ENCODE measurements at places on chromosomes 7 and 10.

DNA sequence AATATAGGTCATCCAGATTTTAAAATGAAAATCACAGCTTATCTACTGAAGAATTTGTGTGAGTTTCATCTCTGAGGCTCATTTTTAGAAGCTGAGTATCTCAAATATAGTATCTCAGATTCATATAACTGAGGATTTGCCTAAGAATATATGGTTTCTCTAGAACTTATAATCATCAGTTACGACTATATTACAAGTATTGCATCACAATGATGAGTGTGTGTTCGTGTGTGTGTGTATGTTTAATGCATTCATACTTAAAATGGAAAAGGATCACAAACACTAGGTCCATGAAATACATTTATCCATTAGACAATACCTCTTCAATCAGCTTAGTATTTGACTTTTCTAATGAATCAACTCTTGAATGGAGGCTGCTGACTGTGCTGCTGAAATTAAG lies 21.3 kb downstream of the RUFY2 start:
- no peak for DNase-seq

DNA sequence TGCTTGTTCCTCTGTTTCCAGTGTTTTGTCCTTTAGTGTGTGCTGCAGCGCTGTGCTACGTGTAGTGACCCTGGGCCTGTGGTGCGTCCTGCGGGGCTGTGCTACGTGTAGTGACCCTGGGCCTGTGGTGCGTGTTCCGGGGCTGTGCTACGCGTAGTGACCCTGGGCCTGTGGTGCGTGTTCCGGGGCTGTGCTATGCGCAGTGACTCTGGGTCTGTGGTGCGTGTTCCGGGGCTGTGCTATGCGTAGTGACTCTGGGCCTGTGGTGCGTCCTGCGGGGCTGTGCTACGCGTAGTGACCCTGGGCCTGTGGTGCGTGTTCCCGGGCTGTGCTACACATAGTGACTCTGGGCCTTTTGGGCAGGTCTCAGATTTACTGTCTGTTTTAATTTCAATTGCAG lies 60.1 kb downstream of the INPP5A start:
- DNase-seq, result peak; percentile 28

- no peak for DNase-seq
Observed at GRCh38 chr10:62631241-62631640, 173.3 kb upstream of the ADO start.

DNA sequence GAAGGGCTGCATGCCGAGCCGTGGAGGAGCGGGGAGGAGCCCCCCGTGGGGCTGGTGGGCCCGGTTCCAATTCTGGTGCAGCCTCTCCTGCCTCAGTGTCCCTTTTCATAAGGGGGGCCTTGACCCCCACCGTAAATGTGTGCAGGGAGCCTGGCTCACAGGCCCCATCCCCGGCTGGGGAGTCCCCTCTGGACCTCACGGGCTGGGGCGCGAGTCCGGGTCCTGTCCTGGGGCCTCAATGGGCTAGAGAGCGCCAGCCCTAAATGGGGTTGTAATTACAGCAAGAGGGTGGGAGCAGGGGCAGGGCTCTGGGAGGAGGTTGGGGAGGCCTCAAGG lies 203.0 kb downstream of the ELFN1 start:
- DNase-seq, result no peak

DNA sequence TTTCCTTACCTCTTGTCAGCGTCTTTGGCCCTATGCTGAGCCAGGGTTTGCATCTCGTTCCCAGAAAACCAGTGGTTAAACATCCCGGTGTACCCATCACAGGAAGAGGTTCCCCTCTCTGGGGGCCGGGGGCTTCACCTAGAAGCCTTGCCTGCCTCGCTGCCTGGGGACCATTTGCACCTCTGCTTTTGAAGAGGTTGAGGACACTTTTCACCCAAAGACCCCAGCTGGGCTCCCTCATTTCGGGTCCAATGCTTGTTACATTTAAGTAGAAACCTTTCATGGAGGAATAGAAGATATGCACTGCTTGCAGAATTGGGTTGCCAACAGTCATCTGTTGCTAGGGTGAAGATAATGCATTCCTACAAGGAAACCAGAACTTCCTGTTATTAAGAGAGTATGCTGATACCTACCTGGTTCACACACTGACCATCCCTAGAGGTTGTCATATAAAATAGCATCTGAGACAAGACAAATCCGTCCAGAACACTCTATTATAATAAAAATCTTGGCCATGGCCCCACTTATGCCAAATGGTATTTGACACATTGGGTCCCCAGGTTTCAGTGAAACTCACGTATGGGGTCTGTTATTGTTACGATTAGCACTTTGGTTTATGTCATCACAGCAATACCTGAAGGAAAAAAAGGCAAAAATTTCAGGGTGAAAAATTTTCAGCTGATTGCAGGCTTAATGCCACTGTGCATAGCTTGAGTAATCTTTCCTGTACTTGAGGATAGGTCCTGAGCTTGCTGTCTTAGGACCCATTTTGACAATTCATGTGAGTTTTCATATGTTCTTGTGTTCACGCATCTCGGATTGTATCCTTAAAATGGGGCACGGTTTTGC lies 917 bp downstream of the ZNF365 start:
- no peak for DNase-seq

DNA sequence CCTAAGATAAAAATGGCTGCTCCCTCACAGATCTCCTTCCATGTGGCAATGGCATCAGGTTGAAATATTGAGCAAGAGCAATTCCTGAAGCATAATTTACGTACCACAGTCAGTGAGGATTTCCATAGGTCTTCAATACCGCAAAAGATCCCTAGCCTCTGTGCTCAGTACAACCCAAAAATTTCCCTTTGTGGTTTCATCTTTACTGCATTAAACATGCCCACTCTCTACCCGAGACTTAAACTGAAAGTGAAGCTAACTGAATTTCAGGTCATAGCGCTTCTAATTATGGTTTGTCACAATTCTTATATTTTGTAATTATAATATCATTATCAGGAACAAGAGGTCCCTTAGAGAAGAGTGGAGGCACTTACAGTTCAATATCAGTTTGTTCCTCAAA lies 1071.1 kb downstream of the XPNPEP1 start:
- no peak for DNase-seq

GRCh38 chr10:28906415-28906814 lies 229.1 kb downstream of the BAMBI start:
- DNase-seq, result no peak

- DNase-seq, result peak; percentile 55
Observed at GRCh38 chr7:123624527-123625183, 23.0 kb downstream of the ASB15 start.

DNA sequence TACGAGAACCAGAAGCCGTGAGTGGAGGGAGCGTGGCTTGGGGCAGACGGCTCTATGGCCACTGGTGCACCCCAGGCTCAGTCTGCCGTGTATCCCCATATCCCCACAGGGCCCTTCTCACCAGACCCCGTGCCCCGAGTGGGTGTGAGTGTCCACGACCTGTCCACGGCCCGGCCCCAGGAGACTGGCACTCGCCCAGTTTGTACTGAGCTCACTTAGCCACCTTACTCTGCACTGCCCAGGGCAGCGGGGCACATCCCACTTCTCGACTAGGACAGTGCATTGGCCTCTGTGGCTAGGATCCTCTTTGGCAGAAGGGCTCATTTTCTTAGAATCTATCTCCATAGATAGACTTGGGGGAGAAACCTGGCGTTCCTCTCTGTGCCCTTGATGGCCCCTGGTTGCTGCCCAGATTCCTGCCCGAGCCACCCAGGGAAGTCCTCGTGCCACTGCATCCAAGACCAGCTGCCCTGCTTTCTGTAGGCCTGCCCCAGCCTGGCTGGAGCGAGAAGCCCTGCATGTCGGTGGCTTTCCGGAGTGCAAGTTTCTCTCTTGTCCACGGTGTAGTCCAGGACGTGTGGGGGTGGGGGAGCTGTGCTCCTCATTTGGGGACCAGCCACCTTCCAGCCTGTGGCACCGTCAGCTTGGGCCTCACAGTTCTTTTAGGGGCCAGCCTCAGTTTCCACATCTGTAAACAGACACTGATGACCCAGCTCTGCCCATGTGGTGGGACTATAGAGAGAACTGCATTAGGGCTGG lies 11.9 kb downstream of the TMEM120A start:
- no peak for DNase-seq

DNA sequence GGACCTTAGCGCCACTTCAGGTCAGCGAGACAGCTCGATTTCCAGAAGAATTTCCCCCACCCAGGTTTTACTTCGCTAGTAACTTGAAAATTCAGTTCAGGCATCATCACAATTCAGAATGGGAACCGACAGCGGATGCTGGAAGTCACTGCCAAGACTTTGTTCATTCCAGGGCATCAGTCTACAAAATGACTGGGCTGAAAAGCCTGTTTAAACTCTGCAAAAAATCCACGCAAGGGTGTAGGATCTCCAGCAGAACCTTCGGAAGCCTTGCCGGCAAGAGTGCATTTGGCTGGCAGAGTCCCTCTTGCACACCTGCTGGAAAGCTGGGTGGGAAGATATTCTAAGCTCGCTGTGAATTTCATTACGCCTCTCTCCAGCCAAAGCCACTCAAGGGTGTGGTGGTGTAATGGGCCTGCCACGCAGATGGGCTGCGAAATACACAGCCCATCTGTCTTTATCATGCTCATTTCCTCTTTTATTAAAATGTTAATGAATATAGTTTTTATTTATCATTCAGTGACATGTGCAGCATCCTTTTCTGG lies 672.0 kb upstream of the FOXK1 start:
- DNase-seq, result no peak

- no peak for DNase-seq
Observed at GRCh38 chr7:46742601-46743000, 821.5 kb upstream of the IGFBP3 start.

DNA sequence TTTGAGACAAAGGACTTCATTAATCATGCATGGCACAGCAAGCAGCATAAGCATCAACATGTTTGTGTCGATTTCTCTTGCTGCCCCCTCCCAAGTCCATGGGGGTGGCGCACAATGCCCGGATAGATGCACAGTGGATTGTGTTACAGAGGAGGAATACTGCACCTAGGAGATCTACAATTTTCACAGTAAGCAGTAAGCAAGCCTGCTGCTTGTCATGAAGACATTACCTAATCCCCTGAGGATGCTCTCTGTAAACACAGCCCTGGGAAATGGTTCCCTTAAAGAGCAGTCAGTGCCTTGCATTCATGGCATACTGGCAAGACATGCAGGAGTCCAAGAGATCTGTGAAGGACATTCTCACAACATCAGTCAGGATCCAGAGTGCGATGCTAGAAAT lies 137.7 kb downstream of the ETV1 start:
- DNase-seq, result no peak

GRCh38 chr7:44182827-44183226 lies 6.4 kb downstream of the GCK start:
- DNase-seq, result no peak
